ENCODE measurements at places on chromosomes 11 and 22.
A peak's percentile ranks its signal among the peaks of the same experiment; 100 is the strongest.

DNA sequence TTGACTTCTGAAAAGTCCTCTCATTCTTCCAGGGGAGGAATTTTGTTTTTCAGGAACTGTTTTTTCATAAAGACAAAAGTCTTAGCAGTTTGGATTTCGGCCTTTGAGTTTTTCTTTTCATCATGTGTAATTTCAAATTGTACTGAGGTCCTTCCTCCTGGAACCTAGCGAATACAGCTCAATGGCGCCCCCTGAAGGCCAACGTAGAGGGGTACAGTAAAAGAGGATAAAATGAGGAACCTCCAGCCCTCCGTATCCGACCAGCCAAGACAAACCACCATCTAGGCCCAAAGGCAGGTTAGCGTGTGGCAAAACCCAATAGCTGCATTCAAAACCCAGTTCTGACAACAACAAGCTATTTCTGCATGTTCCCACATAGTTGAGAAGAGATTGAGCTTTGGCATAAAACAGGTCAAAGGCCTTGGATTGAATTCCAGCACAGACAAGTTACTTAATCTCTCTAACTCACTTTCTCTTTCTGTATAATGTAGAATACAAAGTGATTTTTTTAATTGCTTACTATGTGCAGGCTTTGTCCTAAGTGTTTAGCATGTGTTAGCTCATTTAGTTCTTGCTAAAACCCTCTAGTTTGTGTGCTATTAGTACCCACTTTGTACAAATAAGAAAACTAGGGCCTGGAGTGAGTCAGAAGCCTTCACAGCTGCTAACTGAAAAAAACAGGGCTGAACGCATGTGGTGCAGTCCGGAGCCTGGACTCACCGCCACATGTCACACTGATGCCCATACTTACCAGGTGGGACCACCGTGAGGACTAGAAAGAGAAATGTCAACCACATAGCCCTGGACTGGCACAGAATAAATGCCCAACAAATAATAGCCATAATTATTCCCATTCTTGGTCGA lies 43.2 kb upstream of the ETS1 start:
- peak; percentile 83 for DNase-seq

- no peak for DNase-seq
Observed at GRCh38 chr11:102436561-102436960, 16.0 kb downstream of the TMEM123 start.

DNA sequence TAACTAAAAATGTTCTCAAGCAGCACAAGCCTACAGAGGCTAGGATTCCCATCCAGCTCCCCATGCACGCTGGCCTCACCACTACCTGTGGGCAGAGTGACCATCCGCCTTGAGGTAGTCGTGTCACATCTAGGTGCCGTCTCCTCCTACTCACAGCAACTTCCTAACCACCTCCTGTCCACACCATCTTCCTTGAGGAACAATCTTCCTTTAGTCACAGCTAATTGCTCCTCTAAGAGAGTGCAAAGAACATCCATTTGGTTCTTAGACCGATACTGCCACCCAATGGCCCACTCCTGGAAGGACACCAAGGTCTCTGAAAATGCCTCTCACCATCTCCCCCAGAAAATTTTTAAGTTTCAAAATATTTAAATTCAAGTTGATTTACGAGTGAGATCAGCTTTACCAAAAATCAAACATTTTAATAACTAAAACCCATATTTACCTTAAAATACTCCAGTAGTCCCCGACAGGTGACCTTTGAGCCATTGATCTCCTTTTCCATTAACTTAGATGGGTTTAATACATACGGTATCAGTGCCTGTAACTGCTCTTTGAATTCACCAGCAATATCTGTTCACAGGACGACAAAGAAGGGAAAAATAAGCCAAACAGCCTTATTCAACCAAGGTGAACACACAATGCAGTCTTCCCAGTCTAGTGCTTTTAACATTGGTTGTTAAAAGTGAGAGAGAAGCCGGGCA lies 21.7 kb upstream of the PLAAT3 start:
- peak; percentile 29 for DNase-seq

- DNase-seq: no peak
Observed at GRCh38 chr11:117595440-117595839, 201.6 kb downstream of the DSCAML1 start.

DNA sequence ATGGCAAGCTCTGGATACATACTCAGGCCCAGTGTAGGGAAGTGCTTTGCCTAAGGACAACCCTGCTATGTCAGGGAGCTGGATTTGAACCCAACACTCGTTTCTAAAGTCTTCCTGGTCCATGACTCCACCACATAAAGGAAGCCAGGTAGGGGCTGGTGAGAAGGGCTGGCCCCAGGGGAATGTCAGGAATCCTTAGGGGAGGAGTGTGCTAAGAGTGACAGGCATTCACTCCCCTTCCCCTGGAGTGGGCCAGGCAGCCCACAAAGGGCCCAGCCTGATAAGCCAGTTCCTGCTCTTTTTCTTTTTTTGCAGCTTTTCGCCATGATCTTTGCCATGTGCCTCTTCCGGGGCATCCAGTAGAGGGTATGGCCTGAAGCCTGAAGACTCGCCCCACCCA lies 21.9 kb downstream of the TP53I11 start:
- DNase-seq: no peak

DNA sequence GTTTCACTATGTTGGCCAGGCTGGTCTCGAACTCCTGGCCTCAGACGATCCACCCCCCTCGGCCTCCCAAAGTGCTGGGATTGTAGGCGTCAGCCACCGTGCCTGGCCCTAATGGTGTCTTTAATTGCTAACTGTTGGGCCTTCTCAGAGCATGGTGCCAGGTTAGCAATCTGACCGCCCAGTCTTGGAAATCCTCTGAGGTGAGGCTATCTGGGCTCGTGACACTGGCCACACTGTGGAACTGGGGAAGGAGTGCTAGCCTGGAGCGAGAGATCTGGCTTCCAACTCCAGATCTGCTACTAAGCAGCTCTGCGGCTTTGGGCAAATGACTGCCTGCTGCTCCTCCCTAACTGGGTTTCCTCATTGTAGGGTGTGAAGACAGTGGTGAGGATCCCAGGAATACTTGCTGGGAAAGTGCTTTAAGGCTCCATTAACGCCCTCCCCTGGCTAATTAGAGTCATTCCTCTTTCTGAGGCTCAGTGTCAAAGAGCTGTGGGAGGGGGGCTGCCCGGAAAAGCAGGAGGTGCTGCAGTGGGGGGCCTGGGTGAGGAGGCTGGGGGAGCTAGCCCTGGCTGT lies 35.4 kb downstream of the CHRDL2 start:
- DNase-seq: no peak

DNA sequence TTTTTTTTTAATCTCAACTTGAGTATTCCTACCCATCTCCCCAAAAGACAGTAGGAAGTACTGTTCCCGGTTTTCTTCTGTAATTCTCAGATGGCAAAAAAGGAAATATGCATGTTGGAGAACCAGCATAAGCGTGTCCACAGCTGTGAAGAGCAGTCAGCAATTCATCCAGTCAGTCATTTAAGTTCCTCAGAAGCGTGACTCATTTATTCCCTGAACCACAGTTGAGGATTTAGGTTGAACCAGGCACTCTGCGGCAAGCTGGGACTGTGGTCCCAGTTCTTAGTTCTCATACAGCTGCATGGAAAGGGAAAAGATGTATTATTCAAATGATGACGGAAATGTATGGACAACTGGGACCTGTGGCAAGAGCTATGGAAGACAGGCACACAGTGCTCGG lies 61.0 kb upstream of the MYO18B start:
- no peak for DNase-seq

- no peak for DNase-seq
Observed at GRCh38 chr11:36392196-36392595, 96.1 kb downstream of the PRR5L start.

GRCh38 chr22:44944883-44945601 lies 64.8 kb downstream of the PHF21B start:
- DNase-seq: no peak

- DNase-seq: peak; percentile 56
Observed at GRCh38 chr22:43385770-43386641, 25.8 kb upstream of the MPPED1 start.

GRCh38 chr11:91194546-91194945 lies 971.7 kb upstream of the CHORDC1 start:
- DNase-seq: no peak

GRCh38 chr11:117483372-117483771 lies 155.7 kb downstream of the CEP164 start:
- DNase-seq: no peak

DNA sequence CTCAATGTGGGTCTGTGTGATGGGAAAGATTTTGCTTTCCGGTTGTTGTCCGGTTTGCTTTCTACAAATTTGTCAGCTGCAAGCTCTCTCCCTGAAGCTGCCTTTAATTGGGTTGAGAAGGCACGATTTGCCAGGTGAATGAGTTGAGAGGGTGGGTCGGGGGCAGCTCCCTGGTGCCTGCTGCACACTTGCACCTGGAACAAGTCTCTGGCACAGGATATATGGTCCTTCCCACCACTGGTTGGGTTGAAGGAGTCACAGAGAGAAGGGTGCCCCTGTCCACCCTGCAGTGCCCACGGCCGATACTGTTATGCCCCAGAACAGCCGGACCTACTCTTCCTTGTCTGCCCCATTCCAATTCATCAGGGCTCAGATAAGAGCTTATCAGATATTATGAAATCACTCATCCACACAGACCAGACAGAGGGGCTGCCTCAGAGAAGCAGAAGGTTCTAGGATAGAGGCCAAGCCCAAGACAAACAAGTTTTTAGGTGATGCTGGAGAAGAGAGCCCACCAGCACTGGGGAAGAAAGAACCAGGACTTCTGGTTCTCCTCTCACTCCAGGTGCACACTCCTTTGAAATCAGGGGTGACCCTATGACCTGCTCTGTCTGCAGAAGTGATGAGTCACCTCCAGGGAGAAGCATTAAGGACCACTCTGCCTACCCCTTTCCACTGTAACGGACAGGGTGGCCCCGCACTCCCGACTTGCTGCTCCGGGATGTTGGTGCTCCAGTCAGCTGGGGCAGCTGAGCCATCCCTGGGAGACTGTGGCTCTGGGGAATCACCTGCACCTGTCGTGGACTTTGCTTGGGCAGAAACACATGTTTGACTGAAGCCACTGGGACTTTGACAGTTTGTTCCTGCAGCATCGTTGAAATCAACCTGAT lies 45.3 kb downstream of the RTL6 start:
- no peak for DNase-seq

GRCh38 chr11:119441898-119442243 lies 18.9 kb upstream of the THY1 start:
- no peak for DNase-seq
